ENCODE measurements at places on chromosomes 7 and 10.
A peak's percentile ranks its signal among the peaks of the same experiment; 100 is the strongest.

DNA sequence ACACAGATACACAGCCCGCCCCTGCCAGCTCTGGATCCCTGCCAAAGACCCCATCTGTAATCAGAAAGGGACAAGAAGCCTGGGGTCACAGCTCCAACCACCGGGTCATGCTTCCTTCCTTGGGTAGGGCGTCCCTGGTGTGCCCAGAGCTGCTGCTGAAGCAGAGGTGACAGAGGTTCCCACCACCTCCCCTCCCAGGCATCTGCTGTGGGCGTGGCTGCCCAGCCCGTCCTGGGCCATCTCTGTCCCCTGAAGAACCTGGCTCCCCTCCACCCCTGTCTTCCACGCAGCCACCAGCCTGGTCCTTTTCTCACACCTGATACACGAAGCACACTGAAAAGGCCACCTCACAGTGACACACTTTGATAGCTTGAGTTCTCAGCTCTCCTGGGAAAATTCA is 38.2 kb upstream of the CPXM2 start:
- no peak for DNase-seq

DNA sequence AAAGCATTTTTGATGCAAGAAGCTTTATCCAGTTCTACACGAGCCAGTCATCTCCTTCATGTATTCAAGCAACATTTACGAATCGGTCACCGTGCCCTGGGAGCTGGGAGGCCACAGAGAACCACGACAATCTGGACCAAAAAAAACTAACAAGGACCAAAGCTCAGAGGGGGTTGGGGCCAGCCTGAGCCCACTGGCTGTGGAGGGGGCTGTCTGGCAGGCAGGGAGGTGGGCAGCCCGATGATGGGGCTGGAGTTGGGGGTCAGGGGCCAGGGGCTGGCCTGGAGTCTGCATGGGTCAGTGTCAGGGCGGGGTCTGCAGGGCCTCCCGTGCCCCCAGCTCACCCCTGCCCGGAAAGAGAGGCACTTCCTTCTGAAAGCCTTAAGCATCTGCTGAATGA is 12.5 kb upstream of the GRIFIN start:
- DNase-seq, result no peak

GRCh38 chr10:43574906-43575305 is 490 bp upstream of the ZNF239 start:
- DNase-seq, result no peak

DNA sequence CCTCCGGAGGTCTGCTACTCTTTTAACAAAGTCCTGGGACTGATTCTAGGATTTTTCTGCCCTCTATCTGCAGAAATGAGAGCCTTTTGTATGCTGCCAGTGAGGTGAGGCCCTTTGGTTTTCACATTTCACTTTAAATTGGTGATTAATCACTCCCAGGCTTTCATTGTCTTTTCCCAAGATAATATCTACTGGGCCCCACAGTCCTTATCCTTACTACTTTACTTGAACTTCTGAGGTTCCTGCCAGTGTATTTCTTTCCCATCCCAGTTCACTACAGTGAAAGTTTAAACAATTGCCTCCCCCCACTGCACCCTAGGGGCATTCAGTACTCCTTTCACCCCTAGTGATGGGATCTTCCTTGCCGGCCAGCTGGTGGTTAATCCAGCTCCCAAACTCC is 127.4 kb upstream of the INHBA start:
- DNase-seq, result no peak

DNA sequence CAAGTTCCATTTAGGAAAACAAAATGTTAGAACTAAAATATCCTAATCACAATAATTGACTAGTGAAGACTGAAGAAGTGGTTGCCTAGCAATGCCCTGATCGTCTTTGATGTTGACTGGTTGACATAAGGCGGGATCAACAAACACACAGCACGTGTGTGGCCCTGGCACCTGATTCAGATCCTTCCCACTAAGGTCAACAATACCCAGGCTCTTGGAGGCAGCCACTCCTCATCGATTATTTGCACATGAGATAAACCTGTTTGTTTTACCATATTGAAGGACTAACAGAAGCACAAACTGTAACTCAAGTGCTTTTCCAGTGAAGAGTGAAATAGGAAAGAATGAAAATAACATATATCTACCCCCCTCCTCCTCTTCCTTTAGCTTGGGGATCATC is 15.6 kb downstream of the FANK1 start:
- DNase-seq, result no peak

GRCh38 chr10:100482834-100483185 is 20.0 kb downstream of the WNT8B start:
- DNase-seq, result no peak

GRCh38 chr10:14336736-14337135 is 6.0 kb upstream of the FRMD4A start:
- DNase-seq, result no peak

DNA sequence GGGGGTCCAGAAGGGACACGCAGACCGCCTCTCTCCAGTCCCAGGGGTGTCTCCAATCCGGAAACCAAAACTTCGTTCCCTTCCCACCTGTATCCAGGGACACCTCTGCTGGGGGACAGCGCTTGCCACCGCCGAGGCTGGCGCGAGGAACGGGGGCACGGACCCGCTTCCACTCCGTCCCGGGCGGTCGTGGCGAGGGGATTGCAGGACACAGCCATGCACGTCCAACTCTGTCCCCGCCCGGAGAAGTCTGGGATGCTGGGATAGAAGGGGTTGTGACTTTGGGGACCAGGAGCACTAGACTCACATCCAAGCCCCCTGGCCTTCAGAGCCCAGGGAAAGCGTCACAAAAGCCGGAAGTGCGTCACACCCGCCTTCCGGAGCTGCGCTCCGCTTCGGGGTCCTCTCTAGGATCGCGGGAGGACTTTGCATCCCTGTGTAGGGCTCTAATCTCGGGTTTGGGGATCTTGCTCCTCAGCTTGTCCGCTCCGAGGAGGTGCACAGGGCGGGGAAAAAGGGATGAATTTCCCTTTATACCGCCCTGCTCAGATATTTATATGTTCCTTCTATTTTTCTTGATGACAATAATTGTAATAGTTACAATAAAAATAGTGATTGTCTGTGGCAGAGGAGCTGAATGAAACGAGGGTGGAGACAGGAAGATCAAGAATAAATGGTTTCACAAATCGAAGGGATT is at the start of gene FAM200A:
TSS of gene FAM200A (minus strand) at position 348 of the 697 bp plus-strand sequence. CDS start 3,707 bp downstream, outside the sequence.
- DNase-seq, result peak; percentile 95

DNA sequence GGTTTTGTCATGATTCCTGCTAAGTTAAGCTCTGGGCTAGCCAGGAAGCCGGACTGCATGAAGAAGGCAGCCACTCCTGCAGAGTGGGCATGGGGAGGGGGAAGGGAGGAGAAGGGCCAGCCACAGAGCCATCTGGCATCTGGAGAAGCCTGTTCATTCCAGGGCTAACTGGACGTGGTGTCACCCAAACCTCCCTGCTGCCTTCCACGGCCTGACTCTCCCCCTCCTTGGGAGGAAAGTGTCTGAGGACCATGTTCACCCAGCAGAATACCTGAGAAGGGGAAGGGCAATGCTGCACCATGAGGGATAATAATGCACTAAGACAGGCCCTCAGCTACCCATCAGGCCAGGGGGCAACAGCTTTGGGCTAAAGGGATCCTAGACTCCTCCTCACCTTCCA is 15.4 kb downstream of the AQP1 start:
- DNase-seq, result no peak

- no peak for DNase-seq
These were observed 395.7 kb upstream of the NRG3 start for GRCh38 chr10:81479316-81479715.

- DNase-seq, result no peak
These were observed 97.5 kb downstream of the POU6F2 start for GRCh38 chr7:39075210-39075609.

DNA sequence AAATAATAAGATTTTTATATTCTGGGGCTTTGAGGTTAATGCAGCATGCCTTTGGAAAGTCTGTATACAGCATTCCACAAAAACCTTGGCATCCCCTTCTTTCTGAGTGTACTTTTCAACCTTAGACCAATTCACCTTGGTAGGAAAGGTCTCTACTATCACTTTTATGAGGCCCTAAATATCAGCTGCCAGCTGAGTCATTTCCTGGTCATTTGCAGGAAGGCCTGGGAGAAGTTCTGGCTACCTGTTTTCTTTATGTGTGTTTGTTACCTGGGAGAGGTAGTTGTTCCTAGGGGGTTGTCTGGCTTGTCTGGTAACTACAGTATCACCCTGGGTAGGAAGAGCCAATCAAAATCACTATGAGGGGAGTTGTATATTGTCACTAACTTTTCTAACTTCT is 4.1 kb downstream of the SPAM1 start:
- DNase-seq, result no peak

DNA sequence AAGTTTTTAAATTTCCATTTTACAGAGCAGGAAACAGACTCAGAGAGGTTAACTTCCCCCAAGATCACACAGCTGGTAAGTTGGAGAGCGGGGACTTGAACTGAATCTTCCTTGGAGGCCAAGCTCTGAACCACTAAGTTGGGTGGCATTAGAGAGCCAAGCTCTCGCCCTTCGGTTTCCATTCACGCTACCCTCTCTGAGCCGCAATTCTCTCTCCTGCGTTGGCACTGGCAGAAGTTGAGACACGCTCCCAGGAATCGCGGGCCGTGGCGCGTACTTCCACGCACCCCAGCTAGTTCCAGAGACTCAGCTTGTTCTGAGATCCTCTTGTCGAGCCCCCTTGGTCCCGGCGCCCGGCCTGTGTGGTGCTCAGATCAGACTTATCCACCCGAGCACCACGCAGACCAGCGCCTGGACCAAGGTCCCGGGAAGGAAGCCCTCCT is 29.3 kb upstream of the VAX1 start:
- DNase-seq, result no peak

GRCh38 chr7:94031865-94032264 is 27.7 kb upstream of the BET1 start:
- DNase-seq, result no peak

GRCh38 chr7:46649876-46650275 is 728.8 kb upstream of the IGFBP3 start:
- no peak for DNase-seq

GRCh38 chr10:66284621-66285020 is 641.2 kb upstream of the LRRTM3 start:
- DNase-seq, result no peak

- no peak for DNase-seq
These were observed 58.7 kb downstream of the CYP51A1 start for GRCh38 chr7:92075455-92076158.

GRCh38 chr10:88989824-88990383 is 694 bp upstream of the FAS start:
- no peak for DNase-seq

- DNase-seq, result no peak
These were observed 10.3 kb downstream of the JMJD1C start for GRCh38 chr10:63455507-63455906.

DNA sequence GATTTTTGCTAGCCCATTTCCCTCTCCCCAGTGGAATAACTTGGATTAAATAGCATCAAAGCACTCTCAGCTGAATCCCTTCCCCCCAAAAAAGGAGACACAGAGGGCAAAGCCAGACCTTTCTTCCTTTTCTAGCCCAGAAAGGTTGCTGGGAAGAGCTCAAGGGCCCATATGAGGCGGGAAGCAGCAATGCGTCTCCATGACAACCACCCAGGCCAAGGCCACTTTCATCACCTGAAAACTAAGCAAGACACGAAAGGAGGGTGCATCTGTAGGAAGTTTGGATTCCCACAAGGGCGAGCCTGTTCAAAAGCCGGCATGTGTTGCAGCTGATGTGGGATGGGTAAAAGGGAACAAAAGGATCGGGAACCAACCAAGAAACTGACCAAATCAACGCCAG is 229.1 kb downstream of the PLXNA4 start:
- no peak for DNase-seq

GRCh38 chr7:54995610-54996363 is 23.0 kb upstream of the EGFR start:
- DNase-seq, result no peak

GRCh38 chr7:8921807-8922206 is 488.4 kb downstream of the NXPH1 start:
- no peak for DNase-seq

DNA sequence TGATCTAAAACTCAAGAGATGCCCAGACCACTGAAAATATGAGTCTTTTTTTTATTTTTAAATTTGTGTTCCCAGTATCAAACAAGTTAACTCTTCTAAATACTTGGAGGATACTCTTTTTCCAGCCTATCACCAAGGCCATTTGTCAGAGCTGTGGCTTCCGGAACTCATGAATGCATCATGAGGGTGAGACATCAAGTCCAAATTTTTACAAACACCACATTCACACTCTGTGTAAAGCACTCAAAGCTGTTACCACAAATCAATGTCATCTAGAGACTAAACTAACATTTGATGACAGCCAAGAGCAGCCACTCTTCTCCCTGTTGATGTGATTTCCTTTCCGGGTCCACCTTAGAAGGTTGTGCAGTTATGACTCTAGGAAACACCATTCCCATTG is 43.8 kb upstream of the ARID5B start:
- no peak for DNase-seq

GRCh38 chr10:26739071-26739631 is 41.6 kb downstream of the PDSS1 start:
- DNase-seq, result no peak

GRCh38 chr7:138064856-138065357 is 11.4 kb upstream of the AKR1D1 start:
- no peak for DNase-seq

DNA sequence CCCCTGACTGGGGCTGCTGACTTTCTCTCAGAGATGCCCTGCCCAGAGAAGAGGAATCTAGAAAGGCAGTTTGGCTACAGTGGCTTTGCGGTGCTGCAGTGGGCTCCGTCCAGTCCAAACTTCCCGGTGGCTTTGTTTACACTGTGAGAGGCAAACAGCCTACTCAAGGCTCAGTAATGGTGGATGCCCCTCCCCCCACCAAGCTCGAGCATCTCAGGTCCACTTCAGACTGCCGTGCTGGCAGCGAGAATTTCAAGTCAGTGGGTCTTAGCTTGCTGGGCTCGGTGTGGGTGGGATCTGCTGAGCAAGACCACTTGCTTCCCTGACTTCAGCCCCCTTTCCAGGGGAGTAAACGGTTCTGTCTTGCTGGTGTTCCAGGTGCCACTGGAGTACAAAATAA is 734.5 kb upstream of the LRRN3 start:
- no peak for DNase-seq

DNA sequence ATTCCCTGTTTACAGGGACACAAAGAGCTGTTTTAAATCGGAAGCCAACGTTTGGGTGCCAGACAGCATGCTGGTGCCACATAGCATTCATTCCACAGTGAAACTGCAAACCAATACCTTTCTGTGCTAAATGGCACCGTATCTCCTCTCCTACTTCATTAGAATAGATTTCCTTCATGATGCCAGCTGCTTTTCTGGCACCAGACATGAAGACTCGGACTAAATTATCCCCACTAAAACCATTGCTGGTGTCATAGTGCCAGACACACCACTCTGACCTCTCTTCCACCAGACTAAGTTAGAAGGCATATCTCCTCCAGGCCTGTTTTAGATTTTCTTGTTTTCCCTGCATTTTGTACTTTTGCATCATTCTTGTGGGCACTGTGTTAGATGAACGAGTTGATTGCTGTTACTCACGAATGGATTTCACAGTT is 155.1 kb downstream of the ETV1 start:
- no peak for DNase-seq

GRCh38 chr10:132065491-132066105 is at the start of gene JAKMIP3:
Gene JAKMIP3 (plus strand): TSS chr10:132065946. CDS start chr10:132104809, 38,863 bp downstream.
- peak; percentile 87 for DNase-seq

Measured in midbrain (tissue), 1 donor.